Naive thymus-derived CD8-positive, alpha-beta T cell (primary cell): ENCODE measurements at places on chromosomes 13 and 19. TPM values are rescaled to one million over a fixed set of nuclear protein-coding genes. Genes with fewer than 3 reads are reported as not detected.

GRCh38 chr13:84645196-84646012 is 763.1 kb upstream of the SLITRK1 start:
- H3K4me1 ChIP-seq: no peaks in the 10 kb centered on the region
- no peaks in the 10 kb centered on the region for H3K36me3 ChIP-seq
- H3K27me3 ChIP-seq: no peaks in the 10 kb centered on the region
- H3K27ac ChIP-seq: no peak overlapping the region
- H3K4me3 ChIP-seq: no peak overlapping the region

DNA sequence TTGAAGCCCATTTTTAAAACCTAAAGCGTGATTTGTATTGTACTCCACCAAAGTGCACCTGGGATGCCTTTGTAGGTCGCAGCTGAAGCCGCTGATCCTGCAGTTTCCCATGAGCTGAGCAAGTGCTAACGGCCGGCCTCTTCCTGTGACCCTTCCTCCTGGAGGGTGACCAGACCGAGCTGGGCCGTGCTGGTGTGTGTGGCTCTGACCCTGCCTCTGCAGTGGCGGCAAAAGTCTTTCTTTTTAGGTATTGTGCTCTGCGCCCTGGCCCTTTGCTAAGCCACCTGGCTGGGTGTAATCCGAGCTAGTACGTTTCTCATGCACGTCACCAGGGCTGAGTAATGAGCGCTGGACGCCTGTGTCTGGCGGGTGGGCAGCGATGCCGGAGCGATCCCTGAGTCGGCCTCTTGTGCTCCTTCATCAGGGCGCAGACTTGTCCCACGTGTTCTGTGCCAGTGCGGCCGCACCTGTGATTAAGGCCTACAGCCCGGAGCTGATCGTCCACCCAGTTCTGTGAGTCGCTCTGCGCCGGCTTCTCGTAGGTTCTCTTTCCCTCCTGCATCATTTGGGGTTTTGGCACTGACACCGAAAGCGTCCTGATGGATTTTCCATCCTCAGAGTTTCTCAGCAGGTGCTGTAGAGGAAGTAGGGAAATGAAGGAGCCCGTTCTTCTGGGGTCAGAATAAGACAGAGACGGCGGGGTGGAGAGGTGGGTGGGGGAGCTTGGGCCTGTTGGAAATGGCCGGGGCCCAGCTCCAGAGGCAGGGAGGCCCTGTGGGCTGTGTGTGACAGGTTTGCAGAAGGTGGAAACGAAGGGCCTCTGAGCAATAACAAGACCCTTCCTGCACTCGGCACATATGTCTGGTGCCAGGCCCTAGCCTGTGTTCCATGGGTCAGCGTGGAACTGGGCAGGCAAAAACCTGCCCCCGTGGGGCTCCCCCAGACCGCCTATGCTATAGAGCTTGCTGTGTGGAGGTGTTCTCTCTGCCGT is 9.7 kb downstream of the NAXD start:
- DNase-seq: no peak
- peaks cover 43% of the 10 kb centered on the region for H3K4me1 ChIP-seq
- H3K27ac ChIP-seq: no peak overlapping the region
- no peaks in the 10 kb centered on the region for H3K27me3 ChIP-seq
- H3K36me3 ChIP-seq: peaks cover 9% of the 10 kb centered on the region

GRCh38 chr13:74452176-74452575 is 318.0 kb upstream of the KLF12 start:
- peaks cover 26% of the 10 kb centered on the region for H3K27me3 ChIP-seq
- H3K27ac ChIP-seq: no peak overlapping the region
- no peak for DNase-seq
- no peaks in the 10 kb centered on the region for H3K4me1 ChIP-seq
- H3K36me3 ChIP-seq: no peaks in the 10 kb centered on the region
- no peak overlapping the region for H3K4me3 ChIP-seq

GRCh38 chr19:11016631-11017030 is 55.8 kb downstream of the SMARCA4 start:
- H3K36me3 ChIP-seq: peaks cover 95% of the 10 kb centered on the region
- no peak overlapping the region for H3K27ac ChIP-seq
- no peaks in the 10 kb centered on the region for H3K27me3 ChIP-seq

DNA sequence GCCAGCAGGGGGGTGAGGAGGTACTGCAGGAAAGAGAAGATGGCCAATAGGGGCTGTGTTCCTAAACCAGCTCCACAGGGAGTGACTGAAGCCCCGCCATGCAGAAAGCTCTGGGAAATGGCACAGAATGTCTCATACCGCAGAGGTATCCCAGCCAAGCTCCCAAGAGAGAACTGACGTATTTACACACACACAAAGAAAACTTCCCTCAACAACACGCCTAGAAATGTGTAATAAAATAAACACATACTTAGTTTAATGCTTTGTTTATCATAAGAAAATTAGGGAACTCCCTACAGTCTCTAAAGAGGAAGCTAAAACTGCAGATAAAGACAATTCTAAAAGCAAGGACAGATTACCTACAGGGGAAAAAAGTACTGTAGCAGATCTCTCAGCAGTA is 40.0 kb downstream of the ESD start:
- no peak for DNase-seq
- peaks cover 10% of the 10 kb centered on the region for H3K4me1 ChIP-seq
- no peak overlapping the region for H3K27ac ChIP-seq
- H3K36me3 ChIP-seq: no peaks in the 10 kb centered on the region

DNA sequence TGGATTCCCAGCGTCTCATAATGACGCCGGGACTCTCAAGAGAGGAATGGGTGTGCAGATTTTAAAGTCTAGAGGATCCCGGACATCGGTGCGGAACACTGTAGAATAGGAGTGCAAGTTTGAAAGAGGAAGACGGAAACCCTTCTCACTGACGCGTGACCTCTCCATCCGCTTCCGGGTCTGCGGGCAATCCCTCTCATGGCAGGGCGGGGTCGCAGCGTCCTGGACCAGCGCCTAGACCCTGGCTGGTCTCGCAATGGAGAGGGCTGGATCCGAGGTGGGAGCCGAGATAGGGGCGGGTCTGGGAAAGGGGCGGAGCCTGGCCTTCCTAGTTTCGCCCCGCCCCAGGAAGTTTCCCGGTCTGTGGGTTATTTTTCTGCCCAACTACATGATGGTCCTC is 4.6 kb upstream of the ZNF845 start:
- H3K4me1 ChIP-seq: peaks cover 8% of the 10 kb centered on the region
- peaks cover 33% of the 10 kb centered on the region for H3K36me3 ChIP-seq
- no peak for DNase-seq
- peak overlapping the region; percentile 8 for H3K27ac ChIP-seq
- H3K27me3 ChIP-seq: peaks cover 37% of the 10 kb centered on the region

- no peaks in the 10 kb centered on the region for H3K4me1 ChIP-seq
- H3K4me3 ChIP-seq: no peak overlapping the region
- peaks cover 18% of the 10 kb centered on the region for H3K27me3 ChIP-seq
- no peak overlapping the region for H3K27ac ChIP-seq
These were observed 116.6 kb downstream of the KL start for GRCh38 chr13:33132644-33133440.

GRCh38 chr19:2800506-2800905 is 15.2 kb downstream of the THOP1 start:
- H3K36me3 ChIP-seq: no peaks in the 10 kb centered on the region
- H3K27me3 ChIP-seq: no peaks in the 10 kb centered on the region
- H3K4me1 ChIP-seq: no peaks in the 10 kb centered on the region
- no peak for DNase-seq

- H3K4me3 ChIP-seq: no peak overlapping the region
- H3K27ac ChIP-seq: no peak overlapping the region
- DNase-seq: no peak
- no peaks in the 10 kb centered on the region for H3K36me3 ChIP-seq
- H3K27me3 ChIP-seq: no peaks in the 10 kb centered on the region
- no peaks in the 10 kb centered on the region for H3K4me1 ChIP-seq
These were observed 721.9 kb upstream of the SLC10A2 start for GRCh38 chr13:103788061-103788652.

GRCh38 chr19:14519860-14520407 is 1.7 kb upstream of the DNAJB1 start:
- peak overlapping the region; percentile 80 for H3K4me3 ChIP-seq
- H3K36me3 ChIP-seq: peaks cover 28% of the 10 kb centered on the region

- DNase-seq: no peak
- H3K4me1 ChIP-seq: no peaks in the 10 kb centered on the region
- H3K27ac ChIP-seq: no peak overlapping the region
- no peak overlapping the region for H3K4me3 ChIP-seq
These were observed 185.0 kb downstream of the TUBA3C start for GRCh38 chr13:18996627-18997051.

GRCh38 chr13:33629605-33630360 is 188.2 kb upstream of the RFC3 start:
- H3K4me1 ChIP-seq: no peaks in the 10 kb centered on the region
- DNase-seq: no peak
- no peak overlapping the region for H3K27ac ChIP-seq

DNA sequence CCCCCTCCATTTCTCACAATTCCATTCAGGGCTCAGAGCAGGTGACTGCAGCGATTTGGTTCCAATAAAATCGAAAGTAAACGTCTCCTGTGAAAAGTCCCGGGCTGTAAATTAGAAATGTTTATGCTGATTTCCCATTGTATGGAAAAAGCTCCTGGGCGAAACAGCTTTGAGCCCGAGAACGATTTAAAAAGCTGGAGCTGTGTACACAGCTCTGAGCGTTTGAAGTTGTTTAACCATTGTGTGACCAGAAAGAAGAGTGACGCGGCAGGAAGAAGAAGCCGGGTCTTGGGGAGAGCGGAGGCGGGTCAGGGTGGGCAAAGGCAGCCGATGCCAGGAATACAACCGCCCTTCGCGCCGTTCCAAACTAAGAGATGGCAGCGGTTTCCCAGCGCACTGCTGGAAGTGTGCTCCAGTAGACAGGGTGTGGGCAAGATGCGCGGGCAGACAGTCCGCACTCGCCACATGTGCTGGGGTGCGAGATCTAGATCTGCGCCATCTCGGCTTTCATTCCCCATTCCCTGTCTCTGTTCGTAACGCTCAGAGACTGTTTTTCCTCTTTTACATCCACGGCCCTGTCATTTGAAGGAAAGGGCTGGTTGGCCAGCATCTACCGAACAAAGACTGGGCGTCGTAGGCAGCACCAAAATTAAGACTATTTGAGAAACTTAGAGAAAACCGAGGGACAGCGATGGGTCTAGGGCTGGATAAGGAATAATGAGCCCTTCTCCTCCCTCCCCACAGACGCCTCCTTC is 960 bp upstream of the GSX1 start:
- no peak for DNase-seq
- no peak overlapping the region for H3K27ac ChIP-seq
- peaks cover 46% of the 10 kb centered on the region for H3K4me1 ChIP-seq
- peaks cover 95% of the 10 kb centered on the region for H3K27me3 ChIP-seq
- no peaks in the 10 kb centered on the region for H3K36me3 ChIP-seq

GRCh38 chr19:17052439-17052838 is 22.8 kb downstream of the HAUS8 start:
- H3K36me3 ChIP-seq: peaks cover 5% of the 10 kb centered on the region
- no peaks in the 10 kb centered on the region for H3K27me3 ChIP-seq
- no peaks in the 10 kb centered on the region for H3K4me1 ChIP-seq

- DNase-seq: peak; percentile 20
- no peak overlapping the region for H3K4me3 ChIP-seq
- no peaks in the 10 kb centered on the region for H3K4me1 ChIP-seq
- peaks cover 21% of the 10 kb centered on the region for H3K27me3 ChIP-seq
- H3K36me3 ChIP-seq: no peaks in the 10 kb centered on the region
These were observed 41.3 kb downstream of the FLT3 start for GRCh38 chr13:28058866-28059613.

GRCh38 chr13:58869566-58869965 is 1238.0 kb downstream of the PCDH17 start:
- no peak overlapping the region for H3K27ac ChIP-seq
- no peak for DNase-seq
- no peaks in the 10 kb centered on the region for H3K4me1 ChIP-seq
- no peaks in the 10 kb centered on the region for H3K27me3 ChIP-seq

- peaks cover 6% of the 10 kb centered on the region for H3K27me3 ChIP-seq
- H3K4me1 ChIP-seq: no peaks in the 10 kb centered on the region
- H3K36me3 ChIP-seq: no peaks in the 10 kb centered on the region
- no peak overlapping the region for H3K4me3 ChIP-seq
These were observed 230.7 kb downstream of the NDFIP2 start for GRCh38 chr13:79711631-79712030.

DNA sequence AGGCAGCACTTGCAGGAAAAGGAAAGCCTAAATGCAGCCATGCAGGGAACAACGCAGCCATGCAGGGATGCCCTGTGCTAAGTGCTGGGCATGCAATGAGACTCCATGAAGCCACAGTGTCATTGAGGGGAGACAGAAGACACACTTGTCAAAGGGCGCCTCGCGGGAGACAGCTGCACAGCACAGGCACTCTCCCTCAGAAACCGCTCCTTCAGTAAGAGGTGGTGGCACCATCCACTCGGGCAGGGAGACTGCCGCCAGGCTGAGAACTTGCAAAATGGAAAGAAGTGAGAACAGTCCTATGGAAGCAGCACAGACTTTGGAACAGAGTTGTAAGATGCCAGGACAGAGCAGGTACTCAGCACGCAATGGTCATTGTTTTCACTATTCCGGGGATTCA is 51.1 kb downstream of the GGACT start:
- H3K36me3 ChIP-seq: peaks cover 11% of the 10 kb centered on the region
- H3K27ac ChIP-seq: peak overlapping the region; percentile 81
- H3K4me1 ChIP-seq: peaks cover 27% of the 10 kb centered on the region
- no peaks in the 10 kb centered on the region for H3K27me3 ChIP-seq
- peak overlapping the region; percentile 60 for H3K4me3 ChIP-seq

DNA sequence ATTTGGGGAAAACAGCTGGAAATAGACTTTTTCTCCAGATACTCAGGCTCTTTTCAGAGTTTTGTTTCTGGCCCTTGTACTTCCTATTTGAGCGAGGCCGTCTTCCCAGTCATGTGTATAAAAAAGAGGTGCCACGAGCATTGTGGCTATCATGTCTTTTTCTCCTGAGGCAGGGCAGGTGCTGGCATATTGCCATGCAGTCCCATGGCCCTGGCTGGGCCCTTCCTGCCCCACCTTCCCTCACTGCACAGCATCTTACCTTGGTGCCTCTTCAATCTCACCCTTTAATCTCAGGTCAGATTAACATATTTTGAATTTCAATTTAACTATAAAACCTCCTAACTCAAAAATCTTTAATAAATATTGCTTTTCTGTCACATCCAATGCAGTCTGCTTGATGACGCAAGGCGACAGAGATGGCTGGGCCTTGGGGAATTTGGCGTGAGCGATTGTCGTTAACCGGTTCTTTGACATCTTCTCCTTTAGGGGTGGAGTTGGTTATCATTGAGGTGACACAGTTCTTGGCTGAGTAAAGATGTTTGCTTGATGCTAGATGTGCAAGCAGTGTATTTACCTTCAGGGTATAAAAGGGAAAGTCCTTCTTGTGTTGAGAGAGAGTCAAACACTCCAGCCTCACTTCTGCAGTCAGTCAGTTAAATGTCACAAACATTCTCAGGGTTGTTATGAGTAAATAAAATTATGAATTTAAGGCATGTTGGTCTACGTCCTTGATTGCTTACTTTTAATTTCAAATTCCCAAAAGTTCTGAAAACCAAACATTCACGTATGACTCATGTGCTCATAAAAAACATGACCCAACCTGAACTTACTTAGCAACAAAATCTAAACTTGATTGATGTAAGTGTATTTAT is 289.9 kb downstream of the MYO16 start:
- H3K27me3 ChIP-seq: peaks cover 7% of the 10 kb centered on the region
- no peak for DNase-seq
- H3K36me3 ChIP-seq: no peaks in the 10 kb centered on the region

GRCh38 chr19:49645592-49645991 is 3.6 kb downstream of the SCAF1 start:
- H3K27me3 ChIP-seq: no peaks in the 10 kb centered on the region
- no peak overlapping the region for H3K4me3 ChIP-seq
- no peak for DNase-seq
- H3K27ac ChIP-seq: no peak overlapping the region
- peaks cover 41% of the 10 kb centered on the region for H3K36me3 ChIP-seq
- peaks cover 31% of the 10 kb centered on the region for H3K4me1 ChIP-seq

Gene TMEM91
- polyA plus RNA-seq: 3.6 TPM

Gene ZNF221
- 1.6 TPM for polyA plus RNA-seq

Gene AKAP8
- polyA plus RNA-seq: 16.7 TPM

Gene ADGRE1
- 2.5 TPM for polyA plus RNA-seq

Gene ZNF615
- 4.9 TPM for polyA plus RNA-seq

Gene INSR
- polyA plus RNA-seq: not detected

Gene KLK8
- polyA plus RNA-seq: not detected
